ENCODE measurements at places on chromosomes 1 and 21. TPM values are rescaled to one million over a fixed set of nuclear protein-coding genes. Genes with fewer than 3 reads are reported as not detected.

GRCh38 chr1:62025154-62025553 lies 169.5 kb upstream of the L1TD1 start:
- DNase-seq, result no peak

DNA sequence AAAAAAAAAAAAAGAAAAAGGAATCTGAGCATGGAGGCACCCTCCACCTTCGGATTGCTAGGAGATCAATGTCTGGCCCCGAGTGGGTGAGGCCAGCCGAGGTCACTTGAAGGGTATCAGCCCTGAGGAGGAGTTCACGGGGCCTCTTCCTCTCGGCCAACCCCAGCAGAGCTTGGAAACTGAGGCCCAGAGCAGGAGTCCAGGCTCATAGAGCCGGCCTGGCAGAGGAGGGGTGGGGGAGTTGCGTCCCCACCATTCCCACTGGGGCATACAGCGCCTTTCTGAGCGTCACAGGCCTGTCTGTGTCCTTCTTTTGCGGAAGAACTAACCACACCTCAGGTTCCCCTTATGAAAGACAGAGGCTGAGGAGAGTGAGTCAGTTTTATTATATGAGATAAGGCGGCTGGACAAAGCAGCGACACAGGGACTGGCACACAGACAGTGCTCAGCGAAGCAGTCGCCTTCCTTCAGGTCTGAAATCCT lies 17.1 kb upstream of the EPHA2 start:
- DNase-seq, result peak; percentile 83

DNA sequence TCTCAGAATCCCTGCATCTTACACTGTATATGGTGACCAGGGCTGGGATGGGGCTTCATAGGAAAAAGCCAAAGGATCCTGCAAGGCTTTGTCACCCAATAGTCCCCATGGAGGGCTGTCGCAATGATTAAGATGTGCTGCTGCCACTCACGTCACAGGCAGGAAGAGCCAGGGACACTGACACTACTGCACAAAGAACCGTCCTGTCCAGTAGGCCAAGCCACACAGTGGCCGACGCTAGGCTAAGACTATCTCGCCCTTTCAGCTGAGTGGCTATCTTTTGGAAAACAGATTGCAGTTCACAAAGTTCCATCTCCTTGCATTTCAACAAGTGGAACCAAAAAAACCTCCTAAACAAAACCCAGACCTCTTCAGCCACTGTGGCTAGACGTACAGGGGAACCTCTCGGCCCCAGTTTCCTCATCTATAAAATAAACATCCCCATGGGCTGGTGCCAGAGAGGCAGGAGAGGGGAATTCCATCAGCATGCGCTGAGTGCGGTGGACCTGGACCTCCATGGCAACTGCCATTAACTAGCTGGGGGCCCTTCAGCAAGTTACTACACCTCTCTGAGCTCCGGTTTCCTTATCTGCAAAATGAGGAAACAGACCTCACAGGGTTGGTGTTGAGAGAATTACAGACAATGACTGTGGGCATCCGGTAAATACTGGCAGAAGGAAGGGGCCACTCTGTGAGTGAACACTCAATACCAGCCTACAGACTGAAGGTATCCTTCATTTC lies 8.7 kb downstream of the CAPZB start:
- peak; percentile 36 for DNase-seq

- DNase-seq, result no peak
Measured at GRCh38 chr1:231497629-231498152, 30.8 kb upstream of the TSNAX start.

- DNase-seq, result peak; percentile 60
Measured at GRCh38 chr1:28417441-28417922, 47.9 kb downstream of the PHACTR4 start.

Gene CCDC30
- 2.2 TPM for total RNA-seq

Gene C4BPA
- total RNA-seq, result not detected

Gene CLIC6
- total RNA-seq, result 0.30 TPM

Gene CYP4A11
- total RNA-seq, result not detected

Gene SH2D2A
- 0.89 TPM for total RNA-seq

Gene STIL
- 8.8 TPM for total RNA-seq

Data from astrocyte (in vitro differentiated cells and primary cell).